NCI-H1436 treated with DMSO at 0.1 percent for 48 hours (cell line): ENCODE measurements at places on chromosomes 6 and 20.
A peak's percentile ranks its signal among the peaks of the same experiment; 100 is the strongest.

- no peak for DNase-seq
Measured at GRCh38 chr20:18223409-18223808, 64.9 kb upstream of the ZNF133 start.

DNA sequence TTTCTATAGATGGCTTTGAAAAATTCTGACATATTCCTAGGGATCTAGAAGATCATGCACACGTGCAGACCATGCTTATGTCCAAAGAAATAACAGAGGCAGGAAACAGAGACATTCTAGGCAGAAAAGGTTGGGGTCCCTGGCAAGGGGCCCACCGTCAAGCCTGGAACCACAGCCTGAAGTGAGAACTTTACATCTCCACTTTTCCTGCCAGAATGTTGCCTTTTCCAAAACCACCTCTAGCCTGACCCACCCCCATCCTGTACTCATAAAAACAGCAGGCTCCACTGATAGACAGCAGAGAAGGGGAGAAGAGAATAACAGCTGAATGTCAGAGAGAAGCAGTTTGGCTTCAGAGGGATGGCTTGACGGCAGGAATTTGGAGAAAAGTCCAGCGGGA is 257.3 kb upstream of the NT5E start:
- DNase-seq, result no peak

DNA sequence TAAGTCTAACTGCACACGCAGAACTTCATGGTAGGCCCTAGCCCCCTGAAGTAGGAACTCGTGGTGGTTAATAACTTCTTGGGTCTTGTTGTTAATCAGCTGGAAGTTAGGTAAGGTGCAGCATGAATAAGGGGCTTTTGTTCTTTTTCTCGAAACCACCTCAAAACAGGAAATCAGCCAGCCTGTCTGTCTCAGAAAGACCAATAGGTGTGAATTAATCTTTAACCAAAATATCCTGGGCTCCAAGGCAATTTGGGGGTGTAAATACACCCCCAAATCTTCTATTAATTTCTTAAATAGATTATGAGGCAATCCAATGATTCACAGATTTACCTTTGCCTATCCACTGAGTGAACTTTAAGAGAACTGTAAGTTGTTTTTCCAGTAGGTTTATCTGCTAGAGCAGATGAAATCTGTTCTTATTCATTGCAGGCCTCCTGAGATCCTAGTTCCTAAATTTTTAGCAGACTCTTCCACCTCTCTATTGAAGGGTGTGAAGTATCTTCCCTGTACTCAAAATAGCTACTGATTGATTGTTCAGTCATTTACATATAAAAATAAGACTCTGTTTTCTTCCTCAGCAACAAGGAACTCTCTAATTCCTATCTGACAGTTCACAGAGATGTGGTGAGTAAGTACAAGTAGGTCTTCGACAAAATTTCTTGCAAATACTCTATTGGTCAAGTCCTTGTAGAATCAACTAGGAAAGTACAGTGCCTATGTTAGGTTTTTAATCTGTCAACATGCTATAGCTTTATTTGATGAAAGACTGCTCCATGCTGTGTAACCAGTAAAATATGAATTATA is 427.1 kb upstream of the NOX3 start:
- DNase-seq, result no peak

- no peak for DNase-seq
Measured at GRCh38 chr6:43246301-43247113, 3.2 kb downstream of the TTBK1 start.

GRCh38 chr6:44052419-44053023 is 74.7 kb downstream of the MRPL14 start:
- no peak for DNase-seq

- DNase-seq, result no peak
Measured at GRCh38 chr6:31579546-31580437, 2.4 kb downstream of the LTB start.

DNA sequence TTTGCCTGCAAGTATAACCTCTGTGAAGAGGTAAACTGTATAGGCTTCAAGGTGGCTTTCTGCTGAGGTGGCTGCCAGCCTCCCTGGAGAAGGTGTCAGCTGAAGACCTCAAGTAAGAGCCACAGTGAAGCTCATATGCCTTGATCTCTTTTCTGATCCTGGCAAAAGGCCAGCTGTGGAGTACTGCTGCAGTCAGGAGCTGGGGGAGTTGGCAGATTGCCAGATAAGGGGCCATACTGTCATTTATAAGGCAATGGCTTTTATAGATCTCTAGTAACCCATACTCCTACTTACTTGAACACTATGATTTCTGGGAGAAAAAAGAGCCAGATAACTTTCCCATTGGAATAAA is 8.8 kb upstream of the CEP85L start:
- DNase-seq, result peak; percentile 57

DNA sequence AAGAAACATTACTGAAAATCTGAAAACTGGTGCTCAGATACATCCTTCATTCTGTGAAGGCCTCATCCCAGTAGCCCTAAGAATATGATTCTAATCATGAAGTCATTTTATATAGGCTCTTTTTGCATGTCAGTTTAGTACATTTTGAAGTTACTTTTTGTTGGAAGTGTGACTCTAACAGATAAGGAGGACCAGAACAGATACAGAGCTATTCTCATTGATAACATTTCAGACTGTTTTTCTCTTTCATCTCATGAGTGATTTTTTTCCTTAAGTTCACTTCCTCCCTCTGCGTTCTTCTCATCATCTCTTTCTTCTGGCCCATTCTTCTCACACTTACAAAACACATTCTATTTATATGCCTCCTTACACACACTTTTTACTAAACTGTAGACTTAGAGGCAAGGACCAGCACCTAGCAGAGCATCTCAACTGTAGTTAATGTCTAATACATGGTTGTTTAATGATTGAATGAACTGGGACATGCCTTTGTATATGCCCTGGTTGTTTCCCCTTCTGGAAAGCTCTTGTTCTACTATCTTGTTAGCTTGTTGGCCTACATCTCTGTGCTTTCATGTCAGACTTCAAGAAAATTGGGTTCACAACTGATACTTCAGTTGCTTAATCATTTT is 8.7 kb downstream of the CTNNBL1 start:
- DNase-seq, result no peak
